GM19239 (cell line): ENCODE measurements at places on chromosomes 7 and 10.

GRCh38 chr7:133645884-133646391, 393.1 kb downstream of the EXOC4 start:
- no peak for DNase-seq

DNA sequence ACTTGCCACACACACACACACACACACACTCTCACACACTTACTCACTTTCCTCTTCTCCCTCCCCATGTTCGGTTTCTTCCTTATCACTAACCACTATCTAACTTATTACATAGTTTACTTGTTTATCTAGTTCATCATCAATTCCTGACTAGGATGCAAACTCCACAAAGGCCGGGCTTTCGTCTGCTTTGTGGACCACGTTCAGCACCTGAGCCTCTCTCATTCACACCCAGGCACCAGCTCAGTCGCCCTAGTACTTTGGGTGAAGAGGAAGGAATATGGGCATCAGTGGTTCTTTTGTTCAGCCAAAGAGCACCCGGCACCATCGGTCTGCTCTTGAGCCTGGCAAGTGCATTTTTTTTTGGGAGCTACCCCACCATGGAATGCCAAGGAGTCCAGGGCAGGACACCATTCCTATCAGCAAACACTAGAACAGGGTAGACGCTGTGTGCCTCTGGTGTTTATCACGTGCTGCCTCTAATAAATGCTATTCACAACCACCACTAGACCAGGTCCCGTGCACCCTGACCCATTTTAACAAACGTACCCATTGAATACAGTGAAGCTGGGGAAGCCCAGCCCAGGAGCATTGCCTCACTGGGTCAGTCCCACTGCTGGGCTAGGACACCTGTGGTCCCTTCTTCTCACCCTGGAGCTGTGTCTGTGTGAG, 2.2 kb downstream of the C10orf67 start:
- DNase-seq, result no peak

DNA sequence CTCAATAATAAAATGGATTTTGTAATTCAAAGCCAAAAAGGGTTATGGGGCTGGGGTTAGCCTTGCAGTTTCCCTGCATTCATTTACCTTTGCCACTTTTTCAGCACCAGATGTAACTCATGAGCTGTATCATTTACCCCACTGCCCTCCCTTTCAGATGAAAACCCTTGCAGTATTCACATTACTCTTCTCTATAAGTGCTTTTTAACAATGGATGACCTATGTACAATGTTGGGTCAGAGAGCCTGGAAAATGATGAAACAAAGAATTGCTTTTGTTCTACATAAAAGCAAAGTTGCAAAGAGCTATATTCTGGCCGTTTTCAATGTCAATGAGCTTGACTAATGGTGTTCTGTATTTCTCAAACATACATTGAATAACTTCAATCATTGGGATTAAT, 189.7 kb downstream of the TMEM26 start:
- DNase-seq, result no peak

DNA sequence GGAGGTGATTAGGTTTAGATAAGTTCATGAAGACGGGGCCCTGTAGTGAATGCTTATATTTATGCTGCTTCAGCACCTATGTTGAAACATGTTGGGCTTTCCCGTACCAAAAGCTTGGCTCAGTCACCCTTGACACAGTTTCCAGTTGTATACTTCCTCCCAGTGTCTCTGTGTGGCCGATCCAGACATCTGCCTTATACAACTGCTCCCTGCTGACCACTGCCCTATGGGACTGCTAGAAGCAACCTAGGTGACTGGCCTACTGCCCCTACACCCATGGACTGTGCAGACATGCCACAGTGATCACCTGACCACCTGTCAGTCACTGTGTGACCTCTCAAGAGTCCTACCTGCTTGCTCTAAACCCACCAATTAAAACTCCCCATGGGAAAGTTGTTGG, 22.6 kb upstream of the TSPAN13 start:
- DNase-seq, result no peak

GRCh38 chr10:84175436-84175835, 1.8 kb downstream of the GPR15LG start:
- DNase-seq, result no peak

- no peak for DNase-seq
Measured at GRCh38 chr10:77949167-77949566, 22.6 kb upstream of the DLG5 start.

DNA sequence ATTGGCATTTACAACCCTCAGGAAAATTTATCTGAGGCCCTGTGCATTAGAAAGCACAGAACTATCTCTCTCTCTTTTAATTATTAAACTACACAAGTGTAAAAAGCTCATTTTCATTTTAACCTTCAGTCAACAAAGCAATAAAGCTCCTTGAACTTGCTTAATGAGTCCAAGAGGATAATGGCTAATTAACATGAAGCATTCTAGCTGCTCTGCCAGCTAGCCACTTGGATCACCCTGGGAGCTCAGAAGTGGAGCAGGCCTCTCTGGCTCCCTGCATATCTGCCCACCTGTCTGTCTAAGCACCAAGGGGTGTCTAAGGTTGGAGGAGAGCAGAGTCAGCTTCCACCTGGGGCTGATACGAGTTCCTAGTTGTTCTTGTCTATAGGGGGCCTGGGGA, 56.0 kb upstream of the SLC35G1 start:
- DNase-seq, result no peak

- DNase-seq, result no peak
Measured at GRCh38 chr7:155288055-155288454, 9.6 kb upstream of the INSIG1 start.

DNA sequence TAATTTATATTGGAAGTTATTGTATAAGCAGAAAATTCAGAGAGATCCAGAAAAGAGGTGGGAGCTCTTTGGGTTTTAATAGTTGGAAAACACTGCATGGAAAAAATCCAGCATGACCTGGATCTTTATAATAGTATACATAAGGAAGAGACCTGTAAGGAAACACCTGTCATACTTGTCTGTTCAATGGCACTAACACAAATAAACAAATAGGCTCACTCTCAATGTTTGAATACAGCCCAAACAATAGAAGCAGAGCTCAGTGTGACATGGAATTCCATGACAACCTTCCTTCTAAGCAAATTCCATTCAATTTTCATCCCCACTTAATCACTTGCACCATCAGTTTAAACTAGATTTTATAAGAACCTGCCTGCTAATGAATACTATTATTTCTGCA, 31.7 kb downstream of the CISD1 start:
- no peak for DNase-seq

- DNase-seq, result peak; percentile 75
Measured at GRCh38 chr7:93117852-93118530, at the start of gene SAMD9. TSS of gene SAMD9 (minus strand) at chr7:93117979. CDS start at chr7:93106097, 11,882 bp downstream.

GRCh38 chr7:20240080-20240926, 23.1 kb upstream of the MACC1 start:
- peak; percentile 16 for DNase-seq

GRCh38 chr10:27911539-27911938, 87.3 kb downstream of the ODAD2 start:
- DNase-seq, result no peak

DNA sequence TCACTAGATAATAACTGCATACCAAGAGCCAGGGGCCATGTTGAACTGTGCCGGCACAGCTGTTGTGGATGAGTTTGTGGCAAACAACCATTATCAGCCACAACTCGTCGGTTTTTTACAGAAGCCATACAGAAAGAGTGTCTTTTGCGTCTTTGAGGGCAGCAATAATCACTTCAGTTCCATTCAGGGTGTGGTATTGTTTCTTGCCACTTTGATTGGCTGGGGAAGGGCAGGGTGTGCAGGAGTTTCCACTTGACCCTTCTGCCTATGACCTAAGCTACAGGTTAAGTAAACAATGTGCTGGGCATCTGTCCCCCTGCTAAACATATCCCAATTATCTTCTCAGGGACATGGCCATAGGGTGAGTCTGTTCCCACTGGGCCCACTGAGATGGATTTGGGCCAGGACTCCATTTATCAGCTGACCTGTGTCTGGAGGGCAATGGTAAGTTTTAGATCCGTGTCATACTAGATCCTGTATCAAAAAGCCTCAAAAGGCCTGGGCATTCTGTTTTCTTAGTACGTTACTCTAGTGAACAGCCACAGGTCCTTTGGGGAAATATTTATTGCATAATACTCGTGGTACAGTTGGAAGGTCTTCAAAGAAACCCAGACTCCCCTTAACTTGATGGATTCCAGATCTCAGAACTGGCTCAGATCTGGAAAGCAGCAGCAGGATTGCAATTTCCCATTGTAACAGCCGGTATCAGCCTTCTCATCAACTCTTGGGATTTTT, 15.9 kb downstream of the ZNF3 start:
- DNase-seq, result no peak

DNA sequence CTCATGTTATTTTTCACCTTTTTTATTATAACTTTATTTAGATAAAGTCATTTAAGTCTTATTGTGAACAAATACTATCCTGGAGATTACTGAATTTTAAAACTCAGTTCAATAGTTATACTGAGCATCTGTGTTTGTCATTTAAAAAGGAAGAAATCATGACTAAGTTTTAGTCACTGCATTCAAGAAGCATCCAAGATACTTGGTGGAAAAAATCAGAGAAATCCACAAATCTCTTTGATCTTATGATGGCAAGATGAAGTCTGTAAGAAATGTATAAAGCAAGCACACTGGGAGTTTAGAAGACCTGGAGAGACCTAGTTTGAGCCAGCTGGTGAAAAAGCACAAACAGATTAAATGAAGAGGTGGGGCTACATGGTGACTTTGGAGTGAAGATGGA, 529.8 kb upstream of the IGFBP3 start:
- DNase-seq, result no peak

GRCh38 chr7:81162771-81163525, 244.1 kb upstream of the SEMA3C start:
- no peak for DNase-seq

GRCh38 chr10:67803588-67804394, 34.2 kb downstream of the DNAJC12 start:
- no peak for DNase-seq

DNA sequence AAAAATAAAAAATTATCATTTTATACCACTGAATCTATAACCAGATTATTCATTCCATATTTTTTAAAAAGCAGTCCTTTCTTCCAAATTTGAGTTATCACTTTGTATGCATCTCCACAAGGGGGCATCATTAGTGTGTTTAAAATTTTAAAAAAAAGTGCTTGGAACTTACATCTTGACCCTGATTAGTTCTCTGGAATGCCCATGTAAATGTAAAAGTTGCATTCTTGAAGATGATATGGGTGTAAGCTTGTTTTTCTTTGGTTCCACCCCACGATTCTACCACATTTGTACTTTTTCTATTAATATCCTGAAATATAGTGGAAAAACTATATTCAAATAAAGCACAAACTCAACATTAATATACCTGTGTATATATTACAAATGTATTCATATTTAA, 144.9 kb downstream of the ELAPOR2 start:
- no peak for DNase-seq

GRCh38 chr10:28984431-28984830, 304.4 kb upstream of the LYZL1 start:
- peak; percentile 14 for DNase-seq

- DNase-seq, result no peak
Measured at GRCh38 chr7:128939075-128939860, 1.5 kb downstream of the IRF5 start.

DNA sequence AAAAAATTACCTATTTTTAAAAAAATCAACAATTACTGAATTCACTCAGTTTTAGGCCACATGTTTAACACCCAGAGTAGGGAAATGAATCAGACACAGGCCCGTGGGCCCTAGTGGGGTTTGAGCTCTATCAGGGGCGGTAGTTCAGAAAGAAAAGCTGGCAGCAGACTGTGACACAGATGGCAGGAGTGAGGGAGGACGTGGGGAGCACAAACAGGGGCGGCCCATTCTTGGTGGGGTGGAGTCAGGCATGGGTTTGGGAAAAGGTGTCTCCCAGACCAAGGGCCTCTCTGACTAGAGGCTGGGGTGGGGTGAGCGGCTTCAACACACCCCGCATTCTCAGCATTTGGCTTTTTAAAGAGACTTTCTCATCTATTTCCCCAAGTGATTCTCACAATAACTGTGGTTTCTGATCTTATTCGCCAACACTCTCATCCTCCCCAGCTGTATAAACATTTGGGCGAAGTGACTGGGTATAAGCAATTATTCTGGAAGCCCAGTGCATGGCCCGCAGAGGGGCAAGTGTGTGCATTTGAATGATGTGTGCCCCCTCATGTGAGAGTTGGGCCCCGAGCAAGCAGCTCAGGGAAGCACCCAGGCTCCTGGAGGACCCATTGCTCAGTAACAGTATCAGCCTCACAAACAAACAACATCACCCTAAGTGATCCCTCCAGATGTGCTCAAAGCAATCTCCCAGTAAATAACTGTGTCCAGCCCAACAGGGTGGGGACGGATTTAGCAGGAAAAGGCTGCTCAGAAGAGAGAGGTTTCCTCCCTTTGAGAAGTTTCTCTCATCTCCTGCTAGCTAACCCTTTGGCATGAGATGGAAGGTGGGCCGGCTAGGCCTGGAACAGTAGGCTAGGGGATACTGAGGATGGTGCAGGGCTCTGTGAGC, 437.6 kb upstream of the ZMIZ1 start:
- no peak for DNase-seq

DNA sequence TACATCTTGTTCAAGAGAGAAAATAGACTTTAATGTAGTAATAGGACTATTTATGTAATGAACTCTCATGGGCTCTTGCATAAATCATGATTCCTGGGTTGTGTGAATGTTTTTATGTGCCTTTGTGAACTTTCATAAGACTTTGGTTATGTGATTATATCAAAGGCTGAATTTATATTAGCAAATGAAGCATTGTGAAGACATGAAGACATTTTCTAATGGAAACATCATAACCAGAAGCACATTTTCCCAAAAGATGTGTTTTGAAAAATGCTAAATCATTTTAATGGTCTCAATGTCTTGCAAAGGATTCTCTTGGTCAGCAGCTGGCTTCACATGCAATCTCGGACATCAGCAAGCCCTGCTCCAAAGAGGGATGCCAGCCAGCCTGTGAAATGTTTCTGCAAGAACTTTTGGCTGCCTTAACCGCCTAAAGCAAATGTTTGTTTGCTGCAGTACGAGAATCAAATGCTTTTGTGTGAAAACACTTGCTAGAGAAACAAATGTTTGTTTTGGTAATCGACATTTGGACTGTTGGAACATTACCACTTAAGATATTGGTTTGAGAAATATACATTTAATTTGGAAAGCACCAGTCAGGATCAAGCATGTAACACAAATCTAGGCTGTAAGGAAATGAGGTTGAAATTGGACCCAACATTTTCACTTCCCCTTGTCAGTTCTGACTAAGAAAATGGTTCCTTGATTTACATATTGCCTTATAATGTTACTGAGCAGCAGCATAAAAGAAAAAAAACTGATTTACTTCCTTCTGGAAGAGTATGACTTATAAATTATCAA, 102.1 kb downstream of the RTKN2 start:
- peak; percentile 23 for DNase-seq

DNA sequence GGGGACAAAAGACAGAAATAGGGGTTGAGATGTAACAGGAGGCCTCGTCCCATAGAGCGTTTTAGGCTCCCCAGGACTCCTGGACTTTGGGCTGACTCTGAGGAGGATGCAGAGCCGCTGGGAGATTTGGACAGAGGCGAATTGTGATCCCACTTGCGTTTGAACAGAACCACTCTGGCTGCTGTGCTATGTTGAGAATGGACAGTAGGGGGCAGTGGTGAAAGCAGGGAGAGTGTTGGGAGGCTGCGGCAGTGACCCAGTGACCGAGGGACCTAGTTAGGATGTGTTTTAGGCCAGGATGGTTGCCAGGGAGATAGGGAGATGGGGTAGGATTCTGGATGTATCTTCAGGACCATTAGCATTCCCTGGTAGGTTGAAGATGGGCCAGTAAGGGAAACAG, 271.6 kb downstream of the CCDC3 start:
- no peak for DNase-seq
